Glutamatergic neuron (in vitro differentiated cells): ENCODE measurements at places on chromosomes 6 and 20.

DNA sequence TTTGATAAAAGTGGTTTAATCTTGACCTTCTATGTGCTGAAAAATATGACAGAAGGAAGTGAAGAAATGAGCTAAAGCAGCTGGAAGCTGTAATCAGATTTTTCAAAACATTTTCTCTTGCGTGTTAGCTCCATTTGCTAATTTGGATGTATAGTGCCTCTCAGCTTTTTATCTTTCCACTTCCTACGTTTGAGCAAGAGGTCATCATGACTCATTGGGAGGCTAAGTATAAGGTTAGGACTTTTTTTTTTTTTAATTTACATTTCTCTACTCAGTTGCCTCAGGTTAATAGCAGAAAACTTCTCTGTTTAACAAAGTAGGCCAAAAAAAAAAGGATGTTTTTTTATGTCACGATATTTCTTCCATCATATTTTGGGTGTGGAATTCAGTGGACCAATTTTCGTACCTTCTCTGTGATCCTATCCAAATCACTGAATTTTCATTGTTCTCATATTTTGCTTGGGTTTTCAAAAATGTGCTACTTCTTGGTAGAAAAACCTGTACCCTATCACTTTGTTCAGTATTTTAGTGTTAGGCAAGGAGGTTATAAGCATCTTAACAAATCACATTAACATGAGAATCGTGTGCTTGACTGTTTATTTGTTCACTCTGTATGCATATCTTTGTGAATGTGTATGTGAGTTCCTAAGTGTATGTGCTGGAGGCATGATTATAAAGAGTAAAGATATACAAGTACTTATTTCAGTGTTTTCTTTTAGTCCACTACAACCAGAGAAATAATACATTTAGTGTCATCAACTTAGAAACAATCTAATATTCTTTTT, 1028.3 kb upstream of the EYS start:
- DNase-seq, result no peak

GRCh38 chr20:32333181-32333987, 24.7 kb upstream of the ASXL1 start:
- DNase-seq, result no peak

DNA sequence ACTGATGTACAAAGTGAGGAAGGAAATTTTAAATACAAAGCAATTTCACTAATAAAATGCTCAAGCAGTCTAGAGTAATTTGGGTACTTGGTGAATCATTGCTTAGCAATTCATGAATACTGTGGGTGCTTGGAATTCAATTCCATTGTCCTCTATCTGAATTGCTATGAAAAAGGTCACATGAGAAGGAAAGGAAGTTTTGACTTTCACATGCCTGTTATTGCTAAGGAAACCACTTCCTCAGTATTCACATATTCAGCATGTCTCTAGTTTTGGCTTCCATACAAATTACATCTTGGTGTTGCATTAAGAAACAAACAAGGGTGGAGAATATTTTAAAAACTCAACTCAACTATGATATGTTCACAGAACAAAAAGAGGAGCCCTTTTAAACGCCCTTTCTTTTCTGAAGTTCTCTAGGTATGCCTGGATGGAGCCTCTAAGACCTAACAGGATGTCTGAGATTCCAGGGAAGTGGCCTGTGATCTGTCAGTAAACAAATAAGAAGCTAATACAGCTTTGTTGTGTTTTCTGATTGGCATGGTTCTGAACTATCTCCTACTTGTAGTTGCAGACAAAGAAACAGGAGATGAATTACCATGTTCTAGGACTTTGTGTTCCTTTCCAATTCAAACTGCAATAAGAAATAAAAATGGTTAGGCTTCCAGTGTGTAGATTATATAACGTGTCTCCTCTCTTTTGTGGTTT, 190.4 kb downstream of the OGFRL1 start:
- no peak for DNase-seq

GRCh38 chr6:136318676-136319075, 29.0 kb upstream of the BCLAF1 start:
- no peak for DNase-seq

GRCh38 chr6:142566628-142567396, 265.0 kb downstream of the ADGRG6 start:
- DNase-seq, result peak; percentile 59

- no peak for DNase-seq
These were observed 131.9 kb upstream of the BTN3A2 start for GRCh38 chr6:26232940-26233648.

DNA sequence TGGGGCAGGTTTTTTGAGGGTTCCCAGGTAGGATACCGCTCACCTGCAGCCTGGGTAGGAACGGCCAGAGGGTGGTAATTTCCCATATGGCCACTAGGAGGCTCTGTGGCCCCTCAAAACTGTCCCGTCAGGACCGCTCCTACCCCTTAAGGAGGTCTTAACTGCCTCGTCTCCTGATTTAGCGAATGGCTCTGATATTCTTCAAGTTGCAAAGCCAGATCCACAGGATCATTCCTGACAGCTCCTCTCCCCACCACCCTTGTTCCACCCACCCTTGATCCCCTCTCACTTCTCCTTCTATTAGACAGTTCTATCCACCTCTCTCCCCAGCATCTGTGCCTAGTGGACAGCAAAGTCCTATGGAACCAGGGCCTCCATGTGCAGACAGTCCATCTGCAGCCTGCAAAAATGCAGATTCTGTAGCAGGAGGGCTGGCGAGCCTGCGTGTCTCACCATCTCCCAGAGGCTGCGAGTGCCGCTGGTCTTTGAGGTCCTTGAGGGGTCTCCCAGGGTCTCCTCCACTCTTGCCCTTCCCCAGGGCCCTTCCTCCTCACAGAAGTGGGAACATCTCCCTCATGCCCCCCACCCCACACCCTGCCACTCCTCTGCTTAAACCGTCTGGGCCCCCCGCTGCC, 34.3 kb upstream of the ZBP1 start:
- DNase-seq, result peak; percentile 58

DNA sequence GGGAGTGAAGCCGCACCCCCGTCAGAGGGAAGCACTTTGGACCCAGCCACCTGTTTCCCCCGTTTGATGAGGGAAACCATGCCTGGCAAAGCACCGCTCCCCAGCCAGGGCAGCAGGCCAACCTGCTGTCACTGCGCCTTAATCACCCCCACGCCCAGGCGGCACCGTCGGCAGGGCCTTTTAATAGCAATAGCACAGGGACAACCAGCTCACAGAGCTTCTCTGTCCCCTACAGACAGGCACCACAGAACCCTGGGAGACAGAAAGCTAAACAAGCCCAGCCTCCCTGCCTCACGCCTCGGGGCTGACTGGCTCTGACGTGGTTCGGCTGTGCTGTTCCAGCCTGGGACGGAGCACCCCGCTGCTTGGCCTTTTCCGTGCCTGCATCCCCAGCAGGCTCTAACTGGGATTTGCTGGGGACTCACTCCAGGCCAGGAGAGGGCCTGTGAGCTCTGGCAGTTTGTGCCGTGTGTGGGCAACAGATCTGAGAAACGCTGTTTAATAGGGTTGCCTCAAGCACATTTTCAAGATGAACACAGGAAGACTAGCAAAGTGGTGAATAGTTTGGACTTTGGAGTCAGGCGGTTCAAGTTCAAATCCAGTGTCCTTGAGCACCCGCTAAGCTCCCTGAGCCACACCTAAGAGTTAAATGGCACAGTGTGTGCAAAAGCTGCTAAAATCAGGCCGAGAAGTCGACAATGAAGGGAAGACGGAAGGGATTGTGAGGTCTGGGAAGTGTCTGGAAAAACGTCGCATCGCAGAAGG, 223.8 kb downstream of the NRN1 start:
- DNase-seq, result no peak

DNA sequence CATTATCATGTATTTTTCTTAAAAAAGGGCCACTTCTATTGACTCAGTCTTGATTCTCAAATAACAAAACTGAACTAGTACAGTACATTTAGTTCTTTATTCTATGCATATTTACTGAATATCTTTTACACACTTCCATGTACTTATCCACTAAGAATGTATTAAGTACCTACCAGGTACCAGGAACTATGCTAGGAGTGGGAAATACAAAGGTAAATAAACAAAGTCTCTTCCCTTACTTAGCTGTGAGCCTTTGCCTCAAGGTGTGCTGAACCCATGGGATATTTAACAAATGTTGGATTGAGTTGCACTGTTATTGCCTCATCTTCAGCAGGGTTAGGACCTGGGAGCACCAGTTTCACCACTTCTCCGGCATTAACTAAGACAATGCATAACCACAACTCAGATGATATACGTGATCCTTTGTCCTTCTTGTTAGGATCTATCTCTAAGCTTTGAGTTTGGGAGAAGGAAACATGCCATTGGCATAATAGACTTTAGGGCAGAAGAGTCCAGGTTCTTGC, 533.9 kb downstream of the TFAP2B start:
- DNase-seq, result no peak

GRCh38 chr20:32480371-32481241, 104.5 kb downstream of the NOL4L start:
- no peak for DNase-seq

- DNase-seq, result no peak
These were observed 365.8 kb upstream of the HSF2 start for GRCh38 chr6:122033564-122034181.

DNA sequence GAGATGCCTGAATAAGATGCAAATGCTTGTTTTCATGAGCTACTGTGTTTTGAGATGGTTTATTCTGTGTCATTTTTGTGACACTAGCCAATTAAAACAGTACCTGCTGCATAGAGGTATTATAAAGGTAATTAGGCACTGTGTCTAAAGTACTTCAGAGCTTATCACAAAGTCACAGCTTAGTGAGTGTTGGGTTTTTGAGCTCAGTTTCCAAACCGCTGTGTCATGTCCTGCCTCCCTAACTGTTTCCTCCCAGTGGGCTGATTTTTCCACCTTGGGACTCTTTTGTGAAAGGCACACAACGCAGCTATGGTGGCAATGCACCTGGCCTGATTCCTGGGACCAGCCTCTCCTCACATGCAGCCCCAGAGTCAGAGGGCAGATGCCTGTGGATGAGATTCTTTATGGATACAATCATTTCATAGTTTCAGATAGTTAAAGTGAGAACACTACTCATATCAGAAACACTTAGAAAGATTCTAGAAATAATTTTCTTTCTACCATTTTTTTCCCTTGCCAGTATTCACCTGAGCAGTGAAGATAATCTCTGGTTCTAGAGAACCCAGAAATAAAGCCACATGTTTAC, 41.3 kb upstream of the TAGAP start:
- DNase-seq, result no peak

GRCh38 chr6:6932341-6932740, 175.4 kb upstream of the RREB1 start:
- no peak for DNase-seq

GRCh38 chr6:145705561-145705960, 29.8 kb downstream of the EPM2A start:
- DNase-seq, result no peak

DNA sequence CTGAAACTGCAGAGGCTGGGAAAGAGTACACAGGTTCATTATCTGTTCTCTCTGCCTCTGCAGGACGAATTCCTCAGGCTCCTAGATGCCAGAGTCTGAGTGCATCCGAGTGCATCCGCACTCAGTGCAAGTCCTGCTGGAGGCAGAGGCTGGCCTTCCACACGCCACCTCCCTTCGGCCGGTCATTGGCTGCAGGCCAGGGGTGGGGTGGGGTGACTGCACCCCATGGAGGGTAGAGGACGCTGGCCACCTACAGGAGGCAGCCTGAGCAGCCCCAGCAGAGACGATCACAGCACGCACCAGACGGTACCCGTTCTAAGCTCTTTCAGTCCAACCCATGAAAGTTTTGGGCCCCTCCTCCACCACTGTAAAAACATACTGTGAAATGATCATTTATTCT, 11.7 kb downstream of the SFT2D1 start:
- DNase-seq, result peak; percentile 83

DNA sequence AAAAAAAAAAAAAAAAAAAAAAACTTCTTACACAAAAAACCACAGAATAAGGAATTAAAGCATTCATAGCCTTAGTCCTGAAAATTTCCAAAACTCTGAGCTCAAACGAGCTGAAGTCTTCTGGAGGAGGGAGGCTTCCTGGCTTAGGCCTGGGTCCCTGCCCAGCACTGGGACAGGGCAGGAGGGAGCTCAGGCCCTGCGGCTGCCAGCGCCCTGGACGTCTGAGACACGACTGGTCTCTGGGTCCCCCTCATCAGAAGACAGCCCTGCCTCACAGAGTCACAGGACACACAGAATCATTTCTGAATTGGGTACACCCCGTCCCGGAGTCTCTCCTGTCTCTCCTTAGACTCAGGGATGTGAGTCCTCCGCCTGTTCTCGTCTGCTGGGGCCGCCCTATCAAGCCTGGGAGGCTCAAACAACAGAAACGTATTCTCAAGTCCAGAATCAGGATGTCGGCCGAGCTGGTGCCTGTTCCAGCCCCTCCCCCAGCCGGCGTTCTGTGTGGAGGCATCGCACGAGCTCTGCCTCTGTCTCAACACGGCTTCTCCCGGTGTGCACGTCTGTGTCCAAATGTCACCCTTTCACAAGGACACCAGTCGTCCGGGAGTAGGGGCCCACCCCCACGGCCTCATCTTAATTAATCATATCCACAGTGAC, 39.4 kb downstream of the ZBTB46 start:
- DNase-seq, result peak; percentile 76

DNA sequence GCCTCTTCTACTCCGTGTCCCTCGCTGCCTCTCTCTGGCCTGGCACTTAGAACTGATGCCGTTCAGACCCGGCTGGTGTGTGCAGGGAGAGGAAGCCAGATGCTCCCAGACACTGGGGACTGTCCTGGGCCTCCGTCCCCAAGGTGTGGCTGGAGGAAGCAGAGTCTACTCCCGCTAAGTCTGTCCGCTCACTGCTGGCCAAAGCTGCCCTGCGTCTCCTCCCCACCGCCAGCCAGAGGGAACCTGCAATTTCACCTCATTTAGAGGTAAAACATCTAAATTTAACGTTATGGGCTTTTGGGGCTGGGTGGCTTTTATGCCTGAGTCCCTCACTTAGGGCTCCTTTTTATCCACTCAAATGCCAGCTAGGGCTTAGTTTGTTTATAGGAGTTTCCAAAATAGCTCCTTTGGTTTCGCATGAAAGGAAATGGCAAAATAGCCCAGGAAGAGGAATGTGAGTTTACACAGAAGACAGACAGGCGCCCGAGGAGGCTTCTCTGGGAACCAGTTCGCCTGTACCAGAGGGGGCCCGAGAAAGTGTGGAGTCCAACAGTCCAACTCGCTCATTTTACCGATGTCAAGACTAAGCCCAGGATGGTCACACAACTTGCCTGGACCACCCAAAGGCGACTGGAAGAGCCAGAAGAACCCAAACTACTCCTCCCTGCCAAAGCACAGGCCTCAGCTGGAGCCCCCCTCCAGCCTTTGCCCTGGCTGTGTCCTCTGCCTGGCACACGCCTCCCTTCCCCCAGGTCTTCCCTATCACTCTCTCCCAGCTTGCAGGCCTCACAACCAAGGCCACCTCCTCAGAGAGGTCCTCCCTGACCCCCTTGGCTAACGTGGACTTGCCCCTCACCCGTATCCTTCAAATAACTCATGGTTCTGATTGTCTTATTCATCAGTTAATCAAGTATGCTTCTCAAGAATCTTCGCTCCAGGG, 54.5 kb downstream of the RIPOR3 start:
- DNase-seq, result peak; percentile 39

DNA sequence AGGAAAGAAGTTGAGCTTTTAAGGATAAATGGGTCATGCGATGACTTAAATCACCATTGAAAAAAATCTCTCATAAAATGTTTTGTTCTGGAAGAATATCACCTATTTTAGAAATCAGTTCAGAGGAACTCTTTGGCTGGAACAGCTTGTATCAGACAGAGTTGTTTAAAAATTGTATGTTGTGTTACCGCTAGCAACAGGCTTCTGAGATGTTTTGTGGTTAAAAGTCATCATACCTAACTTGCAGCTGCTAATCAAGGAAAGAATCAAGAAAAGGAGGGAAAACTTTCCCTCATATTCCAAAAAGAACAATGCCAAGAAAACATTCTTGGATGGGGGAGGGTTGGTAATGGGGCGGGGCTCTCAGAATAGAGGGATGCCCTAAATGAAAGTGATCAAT, 220.7 kb upstream of the CITED2 start:
- no peak for DNase-seq
